ENCODE measurements at places on chromosomes 13 and 19. TPM values are rescaled to one million over a fixed set of nuclear protein-coding genes. Genes with fewer than 3 reads are reported as not detected.

CBARP gene
- 0.93 TPM for total RNA-seq

DNA sequence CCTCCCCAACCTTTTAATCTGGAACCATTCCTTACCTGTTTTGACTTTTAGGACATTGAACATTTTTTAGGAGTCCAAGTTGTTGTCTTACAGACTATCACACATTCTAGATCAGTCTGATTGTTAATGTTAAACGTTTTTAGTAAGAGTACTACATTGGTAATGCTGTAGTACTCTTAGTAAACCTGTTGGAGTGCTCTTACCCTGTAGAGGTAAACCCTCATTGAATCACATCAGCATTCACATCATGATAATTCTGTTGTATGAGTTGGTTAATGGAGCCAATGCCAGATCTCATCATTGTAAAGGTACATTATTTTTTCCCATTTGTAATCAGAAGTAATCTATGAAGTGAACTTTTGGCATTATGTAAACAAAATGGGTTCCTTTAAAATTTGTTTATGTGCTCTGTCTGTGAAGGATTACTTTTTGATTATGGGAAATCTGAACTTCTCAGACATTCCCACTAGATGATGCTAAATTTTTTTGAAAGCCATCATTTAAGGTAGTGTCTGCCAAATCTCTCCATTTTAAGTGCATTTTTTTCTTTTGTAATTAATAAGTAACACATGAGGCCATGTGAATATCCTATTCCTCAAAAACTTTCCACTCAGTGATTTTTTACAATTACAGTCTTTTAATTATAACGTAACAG is 55.2 kb downstream of the VWA8 start:
- peak; percentile 46 for DNase-seq

GRCh38 chr13:53126841-53127245 is 98.2 kb downstream of the OLFM4 start:
- DNase-seq: no peak

APC2 gene
- 0.79 TPM for total RNA-seq

TPRX1 gene
- total RNA-seq: not detected

CRLF1 gene
- 29.3 TPM for total RNA-seq

DNA sequence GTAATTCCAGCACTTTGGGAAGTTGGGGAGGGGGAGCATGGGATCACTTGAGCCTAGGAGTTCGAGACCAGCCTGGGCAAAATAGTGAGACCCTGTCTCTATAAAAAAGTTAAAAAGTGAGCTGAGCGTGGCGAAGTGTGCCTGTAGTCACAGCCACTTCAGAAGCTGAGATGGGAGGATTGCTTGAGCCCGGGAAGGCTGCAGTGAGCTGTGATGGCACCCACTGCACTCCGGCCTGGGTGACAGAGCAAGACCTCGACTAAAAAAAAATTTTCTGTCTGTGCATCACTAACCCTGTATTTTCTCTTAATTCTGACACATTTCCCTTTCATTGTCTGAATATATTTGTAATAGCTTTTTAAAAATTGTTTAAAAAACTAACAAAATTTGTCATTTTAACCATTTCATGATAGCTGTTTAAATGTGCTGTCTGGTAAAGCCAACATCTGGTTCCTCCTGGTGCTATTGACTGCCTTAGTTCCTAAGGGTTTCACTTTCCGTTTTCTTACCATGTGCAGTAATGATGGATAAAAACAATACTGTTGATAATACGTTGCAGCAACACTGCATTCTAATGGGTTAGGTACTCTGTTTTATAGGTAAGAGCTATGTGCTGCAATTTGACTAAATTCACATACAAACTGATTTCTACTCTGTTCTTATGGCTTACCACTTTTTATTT is 29.7 kb downstream of the LATS2 start:
- DNase-seq: no peak

GNG7 gene
- 1.1 TPM for total RNA-seq

ZNF229 gene
- total RNA-seq: not detected

DNA sequence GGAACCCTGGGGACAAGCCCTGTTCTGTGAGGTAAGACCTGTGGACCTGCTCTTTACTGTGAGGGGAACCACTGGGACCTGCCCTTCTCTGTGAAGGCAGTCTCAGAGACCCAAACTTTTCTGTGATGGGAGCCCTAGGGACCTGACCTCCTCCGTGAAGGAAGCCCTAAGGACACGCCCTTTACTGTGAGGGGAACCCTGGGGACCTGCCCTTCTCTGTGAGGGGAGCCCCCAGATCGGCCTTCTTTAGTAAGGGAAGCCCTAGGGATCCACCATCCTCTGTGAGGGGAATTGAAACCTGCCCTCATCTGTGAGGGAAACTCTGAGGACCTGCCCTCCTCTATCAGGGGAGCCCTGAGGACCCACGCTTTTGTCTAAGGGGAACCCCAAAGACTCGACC is 343.5 kb downstream of the UQCRFS1 start:
- DNase-seq: no peak

DNA sequence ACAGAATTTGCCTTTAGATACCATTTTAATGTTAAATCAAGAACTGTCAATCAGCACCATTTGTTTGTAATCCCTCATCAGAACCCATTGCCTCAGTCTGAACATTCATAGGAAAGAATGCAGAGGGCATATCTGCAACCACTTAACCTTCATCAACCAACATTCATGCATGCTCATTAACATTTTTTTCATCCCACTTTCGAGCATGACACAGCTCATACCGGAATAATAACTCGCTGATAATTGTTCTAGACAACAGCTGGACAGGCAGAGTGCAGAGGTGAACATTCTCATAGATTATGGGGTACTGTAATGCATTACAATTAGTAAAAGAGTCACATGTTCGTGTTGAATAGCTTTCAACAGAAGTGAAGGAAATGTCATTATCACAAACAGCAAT is 216.8 kb downstream of the DIAPH3 start:
- DNase-seq: no peak

DNA sequence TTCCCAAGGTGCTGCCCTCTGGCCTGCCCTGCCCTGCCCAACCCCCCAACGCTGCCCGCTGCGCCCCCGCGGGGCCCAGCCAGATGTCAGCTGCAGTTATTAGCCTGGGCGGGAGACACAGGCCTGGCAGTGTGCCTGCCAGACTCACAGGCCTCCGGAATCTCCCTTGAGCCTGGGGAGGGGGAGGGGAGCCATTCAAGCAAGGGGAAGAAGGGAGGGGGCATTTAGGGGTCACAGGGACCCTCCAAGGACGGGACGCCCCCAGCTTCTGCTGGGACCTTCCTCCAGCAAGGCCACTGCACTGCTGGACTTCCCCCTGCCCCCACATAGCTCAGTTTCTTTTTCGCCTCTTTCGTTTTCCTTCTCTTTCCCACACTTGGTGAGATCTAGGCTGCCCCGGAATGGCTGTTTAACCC is 2.6 kb upstream of the JUNB start:
- DNase-seq: peak; percentile 81

- no peak for DNase-seq
These were observed 34.6 kb upstream of the LDLR start for GRCh38 chr19:11054628-11055027.

VSIG10L gene
- total RNA-seq: 0.79 TPM

GRCh38 chr19:41334793-41335192 is 18.9 kb downstream of the TGFB1 start:
- DNase-seq: no peak

GRCh38 chr19:52898101-52898500 is 666 bp upstream of the ZNF320 start:
- DNase-seq: no peak

GRCh38 chr19:46625731-46626130 is 842 bp upstream of the PTGIR start:
- DNase-seq: no peak

DNA sequence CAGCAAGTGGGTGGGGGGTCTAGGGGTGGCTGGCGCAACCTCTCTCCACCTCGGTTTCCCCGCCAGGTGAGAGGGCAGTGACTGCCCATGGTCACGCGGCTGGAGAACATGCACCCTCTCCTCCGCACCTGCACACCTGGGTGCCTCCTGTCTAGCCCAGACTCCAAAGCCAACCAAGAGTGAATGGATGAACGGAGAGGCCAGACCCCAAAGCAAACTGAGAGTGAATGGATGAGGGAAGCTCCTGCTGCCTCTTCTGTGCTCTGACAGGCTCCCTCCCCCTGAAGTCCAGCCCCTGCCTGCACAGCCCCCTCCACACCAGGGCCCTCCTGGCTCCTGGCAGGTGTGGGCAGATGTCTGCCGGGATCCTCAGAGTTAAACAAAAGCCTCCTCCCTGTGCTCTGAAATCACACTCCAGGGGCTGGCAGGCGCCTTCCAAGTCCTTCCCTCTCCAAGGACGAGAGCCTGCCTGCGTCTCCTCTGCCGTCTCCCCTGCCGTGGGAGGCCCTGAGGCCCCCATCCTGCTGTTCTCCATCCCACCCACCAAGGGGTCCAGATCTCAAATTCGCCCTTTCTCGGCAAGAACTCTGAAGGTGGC is 2.2 kb downstream of the SBNO2 start:
- DNase-seq: no peak

DNA sequence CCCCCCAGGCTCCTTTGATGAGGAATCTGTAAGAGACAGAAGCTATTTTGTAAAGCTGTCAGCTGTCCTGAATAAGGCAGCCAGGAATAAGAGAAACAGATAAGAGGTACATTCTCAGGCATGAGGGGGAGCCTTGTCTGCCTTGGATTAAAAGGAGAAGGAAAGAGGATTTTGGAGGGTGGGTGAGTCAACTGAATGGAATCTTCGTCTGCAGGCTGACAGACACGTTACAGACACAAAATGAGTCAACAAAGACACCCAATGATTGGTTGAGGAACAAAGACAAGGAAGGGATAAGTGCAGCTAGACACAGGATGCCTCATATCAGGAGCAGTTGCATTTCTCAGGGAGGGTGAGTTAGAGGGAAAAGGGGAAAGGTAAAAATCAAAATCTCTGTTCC is 162.5 kb downstream of the OLFM4 start:
- DNase-seq: peak; percentile 45

FAM216B gene
- not detected for total RNA-seq

OLFM4 gene
- total RNA-seq: not detected

All from A172 (cell line).